MCF 10A (cell line): ENCODE measurements at places on chromosomes 12 and 14.

GRCh38 chr14:23381871-23382270 is 5.0 kb downstream of the CMTM5 start:
- no peaks in the 10 kb centered on the region for H3K4me1 ChIP-seq
- H3K36me3 ChIP-seq: no peaks in the 10 kb centered on the region
- no peak overlapping the region for H3K4me3 ChIP-seq
- H3K27me3 ChIP-seq: peaks cover 85% of the 10 kb centered on the region
- no peak overlapping the region for H3K27ac ChIP-seq

DNA sequence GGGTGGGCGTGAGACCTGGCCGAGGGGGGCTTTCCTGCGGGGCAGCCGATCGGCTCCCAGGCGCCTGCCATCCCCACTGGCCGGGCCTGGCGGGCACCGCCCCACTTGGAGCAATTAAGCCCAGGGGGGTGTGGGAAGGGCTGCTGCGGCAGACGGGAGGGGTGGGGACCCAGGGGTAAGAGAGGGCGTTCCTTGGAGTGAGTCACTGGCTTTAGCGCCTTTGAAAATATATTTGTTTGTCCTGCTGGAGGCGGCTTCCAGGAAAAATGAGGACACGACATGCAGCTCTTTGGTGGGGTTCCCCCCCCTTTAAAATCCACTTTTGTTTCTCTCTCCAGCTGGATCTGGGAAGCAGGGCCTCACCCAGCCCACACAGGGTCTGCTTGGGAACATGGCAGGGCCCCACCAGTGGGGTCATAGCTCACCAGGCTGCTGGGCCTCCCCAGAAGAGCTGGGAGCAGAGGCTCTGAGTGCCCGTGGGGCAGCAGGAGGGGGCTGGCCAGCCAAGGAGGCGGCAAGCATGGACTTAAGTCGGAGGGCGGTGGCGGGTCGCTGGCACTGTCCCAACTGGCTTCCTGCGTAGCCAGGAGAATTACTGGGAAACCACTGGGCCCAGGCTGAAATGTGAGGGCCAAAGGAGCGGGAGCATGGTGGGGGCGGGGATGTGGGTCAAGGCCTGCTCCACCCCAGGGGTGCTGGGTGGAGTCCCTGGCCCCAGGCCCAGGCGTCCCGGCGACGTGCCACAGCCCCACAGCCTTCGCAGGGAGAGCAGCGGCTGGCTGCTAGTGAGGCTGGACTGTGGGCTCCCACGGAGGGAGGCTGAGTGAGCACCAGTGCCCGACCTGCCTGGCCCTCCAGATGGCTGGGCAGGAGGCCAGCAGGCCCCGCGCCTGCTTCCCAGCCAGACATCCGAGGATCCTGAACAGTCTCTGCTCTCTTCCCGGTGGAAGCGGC is 128.0 kb downstream of the RFLNA start:
- peak overlapping the region; percentile 49 for H3K27ac ChIP-seq
- H3K4me3 ChIP-seq: peak overlapping the region; percentile 48
- no peaks in the 10 kb centered on the region for H3K27me3 ChIP-seq
- peaks cover 43% of the 10 kb centered on the region for H3K36me3 ChIP-seq
- peaks cover 18% of the 10 kb centered on the region for H3K4me1 ChIP-seq

- H3K36me3 ChIP-seq: peaks cover 23% of the 10 kb centered on the region
- H3K4me3 ChIP-seq: no peak overlapping the region
- DNase-seq: no peak
- H3K27me3 ChIP-seq: no peaks in the 10 kb centered on the region
- no peak overlapping the region for H3K27ac ChIP-seq
- H3K4me1 ChIP-seq: peaks cover 8% of the 10 kb centered on the region
Observed at GRCh38 chr14:103543140-103543539, 14.1 kb downstream of the TRMT61A start.

DNA sequence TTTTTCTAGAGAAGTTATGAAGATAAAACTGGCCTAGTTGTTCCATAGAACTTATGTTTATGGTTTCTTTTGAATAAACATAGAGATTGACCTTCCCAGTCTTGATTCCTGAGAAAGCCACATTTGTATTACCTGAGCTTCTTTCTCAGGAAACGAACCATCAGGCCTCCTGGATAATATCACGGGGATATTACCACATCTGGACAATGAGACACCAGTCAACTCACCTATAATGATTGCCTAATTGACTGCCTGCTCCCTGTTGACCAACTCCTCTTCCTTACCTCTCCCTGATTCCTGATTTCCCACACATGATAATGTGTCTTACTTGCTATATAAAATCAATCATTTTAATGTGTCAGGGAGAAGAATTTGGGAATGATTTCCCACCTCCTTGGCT is 822.7 kb downstream of the LRFN5 start:
- H3K4me3 ChIP-seq: no peak overlapping the region
- no peaks in the 10 kb centered on the region for H3K36me3 ChIP-seq
- H3K27me3 ChIP-seq: no peaks in the 10 kb centered on the region
- peaks cover 7% of the 10 kb centered on the region for H3K4me1 ChIP-seq
- peak; percentile 13 for DNase-seq
- no peak overlapping the region for H3K27ac ChIP-seq

- no peak overlapping the region for H3K4me3 ChIP-seq
- no peak overlapping the region for H3K27ac ChIP-seq
- H3K36me3 ChIP-seq: no peaks in the 10 kb centered on the region
- H3K4me1 ChIP-seq: no peaks in the 10 kb centered on the region
- no peaks in the 10 kb centered on the region for H3K27me3 ChIP-seq
- no peak for DNase-seq
Observed at GRCh38 chr12:129312048-129312447, 458.8 kb downstream of the GLT1D1 start.

- H3K4me3 ChIP-seq: no peak overlapping the region
- no peak for DNase-seq
- H3K27me3 ChIP-seq: no peaks in the 10 kb centered on the region
- H3K36me3 ChIP-seq: peaks cover 93% of the 10 kb centered on the region
Observed at GRCh38 chr12:104319918-104320626, 16.5 kb downstream of the EID3 start.

- peaks cover 47% of the 10 kb centered on the region for H3K4me1 ChIP-seq
- no peaks in the 10 kb centered on the region for H3K27me3 ChIP-seq
- peaks cover 6% of the 10 kb centered on the region for H3K36me3 ChIP-seq
- DNase-seq: no peak
- no peak overlapping the region for H3K4me3 ChIP-seq
- H3K27ac ChIP-seq: peak overlapping the region; percentile 80
Observed at GRCh38 chr14:70920608-70921007, 13.3 kb downstream of the PCNX1 start.

GRCh38 chr14:73014105-73014504 is 12.8 kb downstream of the ZFYVE1 start:
- peaks cover 56% of the 10 kb centered on the region for H3K36me3 ChIP-seq
- no peak for DNase-seq
- H3K27me3 ChIP-seq: no peaks in the 10 kb centered on the region
- no peak overlapping the region for H3K27ac ChIP-seq

GRCh38 chr14:67167420-67168109 is 21.7 kb upstream of the GARIN2 start:
- peak overlapping the region; percentile 23 for H3K27ac ChIP-seq
- H3K4me1 ChIP-seq: peaks cover 8% of the 10 kb centered on the region
- H3K27me3 ChIP-seq: no peaks in the 10 kb centered on the region

GRCh38 chr12:109937371-109937770 is 37.3 kb downstream of the TCHP start:
- peaks cover 66% of the 10 kb centered on the region for H3K36me3 ChIP-seq
- H3K27me3 ChIP-seq: no peaks in the 10 kb centered on the region
- no peak overlapping the region for H3K27ac ChIP-seq
- no peak overlapping the region for H3K4me3 ChIP-seq
- no peaks in the 10 kb centered on the region for H3K4me1 ChIP-seq

GRCh38 chr12:63152321-63152700 is 1.3 kb upstream of the AVPR1A start:
- peaks cover 98% of the 10 kb centered on the region for H3K27me3 ChIP-seq
- H3K27ac ChIP-seq: no peak overlapping the region
- no peaks in the 10 kb centered on the region for H3K36me3 ChIP-seq
- DNase-seq: no peak
- peaks cover 12% of the 10 kb centered on the region for H3K4me1 ChIP-seq

DNA sequence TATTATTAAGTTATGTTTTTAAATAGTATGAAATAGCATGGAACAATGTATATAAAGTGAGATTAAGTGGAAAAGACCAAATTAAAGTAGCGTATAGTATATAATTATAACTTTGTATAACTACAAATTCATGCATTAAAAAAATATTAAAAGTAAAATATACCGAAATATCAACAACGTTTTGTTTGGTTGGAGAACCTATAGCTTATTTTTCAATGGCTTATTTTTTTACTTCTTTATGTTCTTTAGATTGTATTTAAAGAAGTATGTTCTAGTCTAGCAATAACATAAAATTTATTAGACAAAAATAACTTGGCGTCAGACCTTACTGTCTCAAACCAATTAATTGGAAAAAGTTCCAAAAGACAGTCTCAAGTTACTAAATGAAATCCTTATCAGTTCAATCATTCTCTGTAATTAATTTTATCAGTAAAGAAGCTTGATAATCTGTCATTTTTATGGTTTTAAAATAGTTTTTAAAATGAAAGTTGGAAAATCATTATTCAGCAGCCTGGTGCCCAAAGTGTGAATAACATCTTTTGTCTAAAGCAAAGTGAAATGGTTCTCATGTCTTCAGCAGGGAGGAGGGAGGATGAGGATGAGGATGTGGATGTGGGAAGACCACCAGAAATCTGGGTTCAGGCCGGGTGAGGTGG is 46.7 kb downstream of the IRAK3 start:
- H3K4me3 ChIP-seq: peak overlapping the region; percentile 44
- peak; percentile 9 for DNase-seq
- peaks cover 55% of the 10 kb centered on the region for H3K27me3 ChIP-seq
- no peak overlapping the region for H3K27ac ChIP-seq

GRCh38 chr12:91896286-91897024 is 249.2 kb downstream of the BTG1 start:
- H3K27me3 ChIP-seq: no peaks in the 10 kb centered on the region
- H3K4me3 ChIP-seq: no peak overlapping the region
- no peak for DNase-seq
- peaks cover 11% of the 10 kb centered on the region for H3K4me1 ChIP-seq
- H3K27ac ChIP-seq: no peak overlapping the region

GRCh38 chr12:121766290-121767039 is 27.0 kb downstream of the RHOF start:
- H3K36me3 ChIP-seq: no peaks in the 10 kb centered on the region
- H3K4me3 ChIP-seq: no peak overlapping the region
- no peak for DNase-seq
- no peaks in the 10 kb centered on the region for H3K4me1 ChIP-seq
- H3K27ac ChIP-seq: no peak overlapping the region
- H3K27me3 ChIP-seq: no peaks in the 10 kb centered on the region

- H3K27ac ChIP-seq: no peak overlapping the region
- no peaks in the 10 kb centered on the region for H3K36me3 ChIP-seq
- no peak overlapping the region for H3K4me3 ChIP-seq
Observed at GRCh38 chr14:79652513-79653307, 558.6 kb downstream of the DIO2 start.

GRCh38 chr12:55717011-55718007 is 1.5 kb downstream of the BLOC1S1 start:
- no peak for DNase-seq
- H3K4me3 ChIP-seq: peak overlapping the region; percentile 80
- H3K36me3 ChIP-seq: peaks cover 8% of the 10 kb centered on the region
- H3K4me1 ChIP-seq: peaks cover 30% of the 10 kb centered on the region
- H3K27me3 ChIP-seq: no peaks in the 10 kb centered on the region

GRCh38 chr14:61042220-61042619 is 61.2 kb downstream of the SLC38A6 start:
- no peak for DNase-seq
- H3K27me3 ChIP-seq: no peaks in the 10 kb centered on the region
- no peaks in the 10 kb centered on the region for H3K4me1 ChIP-seq
- peaks cover 6% of the 10 kb centered on the region for H3K36me3 ChIP-seq
- no peak overlapping the region for H3K4me3 ChIP-seq
- H3K27ac ChIP-seq: no peak overlapping the region

- no peaks in the 10 kb centered on the region for H3K36me3 ChIP-seq
- H3K4me3 ChIP-seq: no peak overlapping the region
Observed at GRCh38 chr14:58863661-58864345, 226.0 kb downstream of the DACT1 start.

DNA sequence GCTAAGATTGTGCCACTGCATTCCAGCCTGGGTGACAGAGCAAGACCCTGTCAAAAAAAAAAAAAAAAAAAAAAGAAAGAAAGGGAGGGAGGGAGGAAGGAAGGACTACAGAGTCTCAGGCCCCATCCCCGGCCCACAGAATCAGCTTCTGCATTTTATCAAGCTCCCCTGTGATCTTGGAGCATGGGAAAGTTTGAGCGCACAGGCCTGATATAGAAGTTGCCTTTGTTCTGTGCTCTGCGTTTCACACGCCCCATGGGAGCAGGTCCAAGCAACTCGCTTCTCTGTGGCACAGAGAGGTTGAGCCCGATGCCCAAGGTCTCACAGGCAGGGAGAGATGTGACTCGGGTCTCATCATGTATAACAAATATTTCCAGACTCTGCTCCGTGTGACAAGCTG is 101.8 kb downstream of the PHETA1 start:
- no peak overlapping the region for H3K4me3 ChIP-seq
- no peak for DNase-seq
- H3K27ac ChIP-seq: no peak overlapping the region
- peaks cover 20% of the 10 kb centered on the region for H3K27me3 ChIP-seq

DNA sequence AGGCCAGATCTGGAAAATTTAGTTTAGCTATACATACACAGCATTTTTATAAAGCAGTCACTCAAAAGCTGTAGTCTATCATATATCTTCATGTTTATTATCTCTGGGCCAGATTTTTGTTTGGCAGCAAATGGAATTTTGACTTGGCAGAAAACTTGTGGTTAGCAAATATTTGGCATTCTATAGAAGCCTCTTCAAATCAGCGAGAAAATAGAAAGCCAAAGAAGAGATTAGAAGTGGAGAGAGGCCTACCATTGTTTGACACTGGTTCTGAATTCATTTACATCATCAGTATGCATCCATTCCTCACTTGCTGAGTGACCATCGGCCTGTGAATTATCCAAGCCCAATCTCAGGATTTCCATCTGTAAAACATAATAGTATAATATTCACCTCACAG is 1077.6 kb downstream of the GALC start:
- peaks cover 12% of the 10 kb centered on the region for H3K4me1 ChIP-seq
- peak overlapping the region; percentile 23 for H3K27ac ChIP-seq
- peak; percentile 10 for DNase-seq
- H3K27me3 ChIP-seq: no peaks in the 10 kb centered on the region

DNA sequence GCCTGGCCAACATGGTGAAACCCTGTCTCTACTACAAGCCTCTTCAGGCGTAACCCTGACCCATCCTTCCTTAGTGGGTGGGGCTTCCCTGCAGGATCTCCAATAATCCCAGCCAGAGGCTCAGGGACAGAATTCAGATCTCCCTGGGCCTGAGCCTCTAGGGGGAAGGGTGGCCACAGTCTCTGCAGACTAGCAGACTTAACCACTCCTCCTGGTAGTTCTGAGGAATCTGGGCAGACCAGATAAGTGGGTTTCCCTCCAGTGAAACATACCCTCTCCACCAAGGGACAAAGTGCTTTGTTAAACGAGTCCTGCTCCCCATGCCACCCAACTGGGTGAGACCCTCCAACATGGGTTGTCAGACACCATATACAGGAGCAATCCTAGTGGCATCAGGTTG is 36.6 kb upstream of the TRIM9 start:
- peaks cover 22% of the 10 kb centered on the region for H3K27me3 ChIP-seq
- H3K4me1 ChIP-seq: no peaks in the 10 kb centered on the region
- H3K4me3 ChIP-seq: no peak overlapping the region

- H3K27me3 ChIP-seq: no peaks in the 10 kb centered on the region
- peaks cover 7% of the 10 kb centered on the region for H3K4me1 ChIP-seq
- no peak overlapping the region for H3K4me3 ChIP-seq
- no peak overlapping the region for H3K27ac ChIP-seq
- H3K36me3 ChIP-seq: no peaks in the 10 kb centered on the region
Observed at GRCh38 chr12:6067152-6067916, 57.1 kb downstream of the VWF start.
